Daoy (cell line): ENCODE measurements at places on chromosomes 6 and 20. TPM values are rescaled to one million over a fixed set of nuclear protein-coding genes. Genes with fewer than 3 reads are reported as not detected.

The JARID2 gene
- total RNA-seq = 10.6 and 11.3 TPM in 2 replicates

The PBOV1 gene
- not detected in 2 replicates for total RNA-seq

The SLC25A27 gene
- 2.8 and 7.5 TPM in 2 replicates for total RNA-seq

The SLC9A8 gene
- total RNA-seq = 2.2 and 2.3 TPM in 2 replicates

The ACTL10 gene
- 0.06 and 0.18 TPM in 2 replicates for total RNA-seq

The RAD21L1 gene
- 0.63 and 0.86 TPM in 2 replicates for total RNA-seq

The DLL1 gene
- 2.8 and 4.6 TPM in 2 replicates for total RNA-seq

The NDRG3 gene
- 6.0 and 9.9 TPM in 2 replicates for total RNA-seq

The PHACTR1 gene
- total RNA-seq = 4.1 and 13.2 TPM in 2 replicates

The RNF217 gene
- total RNA-seq = 13.6 and 39.7 TPM in 2 replicates

The PPP1R11 gene
- total RNA-seq = 77.2 and 79.0 TPM in 2 replicates
